NCI-H524 (cell line): ENCODE measurements at places on chromosomes 16 and 17.
A peak's percentile ranks its signal among the peaks of the same experiment; 100 is the strongest.

DNA sequence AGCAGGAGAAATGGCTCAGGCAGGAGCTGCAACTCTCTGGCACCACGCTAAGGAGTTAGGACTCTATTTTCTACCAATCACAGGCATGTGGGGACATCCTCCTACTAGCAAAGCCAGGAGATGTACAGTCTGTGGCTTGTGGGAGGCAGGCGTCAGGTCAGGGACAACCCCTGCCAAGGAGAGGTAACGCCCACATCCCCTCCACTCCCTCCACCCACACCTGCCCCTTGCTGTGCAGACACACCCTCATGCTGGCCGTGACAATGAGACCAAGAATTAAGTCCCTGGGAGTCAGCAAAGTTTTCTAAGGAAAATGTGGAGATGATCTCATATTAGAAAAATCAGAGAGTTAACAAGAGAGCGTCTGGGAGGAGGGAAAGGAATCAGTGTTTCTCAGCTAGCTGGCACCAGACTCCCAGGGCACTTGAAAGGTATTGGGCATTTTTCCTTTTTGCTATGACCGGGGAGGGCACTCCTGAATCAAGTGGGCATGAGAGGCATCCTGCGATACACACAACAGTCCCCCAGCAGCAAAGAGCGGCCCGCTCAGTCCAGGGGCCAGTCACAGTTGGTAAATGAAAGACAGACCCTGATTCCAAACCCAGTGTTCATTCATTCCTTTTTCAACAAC lies 87.3 kb upstream of the RPL38 start:
- no peak for DNase-seq

DNA sequence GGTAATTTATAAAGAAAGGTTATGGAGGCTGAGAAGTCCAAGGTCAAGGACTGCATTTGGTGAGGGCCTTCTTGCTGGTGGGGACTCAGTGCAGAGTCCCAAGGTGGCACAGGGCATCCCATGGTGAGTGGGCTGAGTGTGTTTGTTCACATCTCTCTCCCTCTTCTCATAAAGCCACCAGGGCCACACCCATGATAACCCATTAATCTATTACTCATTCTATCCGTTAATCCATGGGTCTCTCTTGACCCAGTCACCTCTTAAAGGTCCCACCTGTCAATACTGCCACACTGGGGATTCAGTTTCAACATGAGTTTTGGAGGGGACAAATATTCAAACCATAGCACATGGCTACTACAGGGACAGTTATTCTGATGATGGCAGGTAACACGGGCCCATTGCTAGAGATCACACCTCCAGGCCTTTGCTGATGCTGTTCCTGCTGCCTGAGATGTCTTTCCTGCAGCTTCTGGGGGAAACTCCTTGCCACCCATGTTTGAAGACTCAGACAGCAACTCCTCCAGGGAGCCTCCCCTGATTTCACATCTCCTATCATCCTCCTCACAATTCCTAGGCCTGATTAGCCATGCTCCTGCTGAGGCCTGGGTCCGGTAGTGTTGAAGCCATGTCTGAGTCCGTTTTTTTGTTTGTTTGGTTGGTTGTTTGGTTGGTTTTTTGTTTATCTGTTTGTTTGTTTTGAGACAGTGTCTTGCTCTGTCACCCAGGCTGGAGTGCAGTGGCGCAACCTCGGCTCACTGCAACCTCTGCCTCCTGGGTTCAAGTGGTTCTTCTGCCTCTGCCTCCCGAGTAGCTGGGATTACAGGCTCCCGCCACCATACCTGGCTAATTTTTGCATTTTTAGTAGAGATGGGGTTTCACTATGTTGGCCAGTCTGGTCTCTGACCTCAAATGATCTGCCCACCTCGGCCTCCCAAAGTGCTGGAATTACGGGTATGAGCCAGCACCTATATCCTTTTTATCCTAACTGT lies 16.1 kb downstream of the SOCS1 start:
- no peak for DNase-seq

GRCh38 chr17:78888941-78889518 lies 14.0 kb downstream of the CEP295NL start:
- peak; percentile 51 for DNase-seq

GRCh38 chr16:65409510-65409909 lies 287.6 kb upstream of the CDH11 start:
- no peak for DNase-seq

DNA sequence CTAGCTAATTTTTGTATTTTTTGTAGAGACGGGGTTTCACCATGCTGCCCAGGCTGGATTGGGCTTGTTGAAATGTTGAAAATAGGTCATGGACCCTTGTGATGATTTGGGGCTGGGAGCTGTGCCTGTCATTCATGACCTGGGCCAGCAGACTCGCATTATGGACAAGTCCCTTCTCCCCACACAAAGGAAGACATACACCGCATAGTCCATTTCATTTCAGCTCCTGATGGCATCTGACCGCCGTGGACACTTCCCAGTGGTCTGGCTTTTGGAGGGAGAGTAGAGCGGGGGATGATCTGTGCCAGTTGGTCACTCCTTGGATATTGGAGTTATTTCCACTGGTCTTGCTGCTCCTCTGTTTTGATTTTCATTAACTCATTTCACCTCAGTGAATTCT lies 34.8 kb downstream of the MPRIP start:
- DNase-seq: no peak

DNA sequence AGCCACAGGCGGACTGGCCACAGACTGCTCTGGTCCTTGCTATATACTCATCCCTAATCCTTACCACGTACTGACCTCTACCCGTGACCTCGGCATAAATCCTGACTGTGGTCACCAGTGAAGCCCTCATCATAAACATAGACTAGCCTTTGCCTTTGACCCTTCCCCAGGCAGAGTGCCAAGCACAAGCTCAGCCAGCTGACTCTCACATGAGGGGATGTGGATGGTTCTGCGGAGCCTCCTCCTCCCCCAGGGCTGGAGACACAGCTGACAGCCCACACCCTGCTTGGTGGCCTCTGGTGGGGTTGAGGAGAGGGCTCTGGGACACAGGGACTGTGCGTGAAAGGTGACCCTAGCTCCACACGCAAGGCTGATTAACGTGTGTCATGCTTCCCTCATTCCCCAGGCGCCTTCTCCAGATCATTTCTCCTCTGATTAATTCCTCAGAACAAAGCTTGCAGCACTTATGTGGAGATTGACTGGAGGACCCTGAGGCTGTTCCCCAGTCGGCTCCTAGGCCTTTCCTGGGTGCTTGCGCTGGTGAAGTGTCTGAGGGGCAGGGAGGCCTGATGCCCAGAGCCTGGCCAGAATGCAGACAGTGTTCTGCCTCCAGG lies 241.5 kb upstream of the NLRP1 start:
- DNase-seq: no peak

GRCh38 chr17:27983853-27984252 lies 58.6 kb upstream of the NLK start:
- DNase-seq: no peak

GRCh38 chr17:47855737-47856136 lies 4.8 kb upstream of the SP6 start:
- DNase-seq: no peak

- DNase-seq: no peak
Observed at GRCh38 chr16:9766891-9767290, 415.3 kb downstream of the GRIN2A start.

- peak; percentile 65 for DNase-seq
Observed at GRCh38 chr17:17890773-17891759, 54.3 kb upstream of the SREBF1 start.

DNA sequence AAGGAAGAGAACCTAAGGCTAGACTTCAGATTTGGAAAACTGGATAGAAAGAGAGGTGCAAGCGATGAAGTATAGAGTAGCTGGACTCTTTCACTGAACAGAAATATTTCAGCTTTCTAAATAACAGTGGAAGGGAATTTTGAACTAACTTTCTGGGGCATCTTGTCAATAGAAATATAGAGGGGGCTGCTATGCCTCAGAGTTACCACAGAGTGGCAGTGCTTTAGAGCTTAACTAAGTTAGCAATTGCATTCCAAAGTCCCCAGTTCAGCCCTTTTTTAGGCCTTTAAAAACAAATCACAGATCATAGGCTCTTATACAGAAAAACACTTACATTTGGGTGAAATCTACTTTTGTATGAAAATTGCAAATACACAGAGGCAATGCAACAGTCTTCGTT lies 154.2 kb upstream of the CDH8 start:
- peak; percentile 1 for DNase-seq

- peak; percentile 77 for DNase-seq
Observed at GRCh38 chr17:77419547-77420094, 278.9 kb downstream of the SEC14L1 start.

- DNase-seq: no peak
Observed at GRCh38 chr17:57595947-57596695, 149.0 kb downstream of the CCDC182 start.

DNA sequence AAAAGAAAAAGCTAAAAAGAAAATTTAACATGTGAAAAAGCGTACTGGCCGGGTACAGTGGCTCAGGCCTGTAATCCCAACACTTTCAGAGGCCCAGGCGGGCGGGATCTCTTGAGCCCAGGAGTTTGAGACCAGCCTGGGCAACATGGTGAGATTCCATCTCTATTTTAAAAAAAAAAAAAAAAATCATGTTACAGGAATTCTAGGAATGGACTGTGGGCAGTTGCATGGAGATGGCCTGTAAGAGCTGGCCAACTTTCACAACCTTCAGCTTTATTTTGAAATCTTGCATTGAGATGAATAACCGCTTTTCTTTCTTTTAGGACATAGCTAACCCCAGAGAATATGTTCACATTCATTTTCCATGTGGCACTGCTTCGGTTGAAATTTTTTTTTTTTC lies 8.2 kb upstream of the CIAO3 start:
- DNase-seq: no peak

DNA sequence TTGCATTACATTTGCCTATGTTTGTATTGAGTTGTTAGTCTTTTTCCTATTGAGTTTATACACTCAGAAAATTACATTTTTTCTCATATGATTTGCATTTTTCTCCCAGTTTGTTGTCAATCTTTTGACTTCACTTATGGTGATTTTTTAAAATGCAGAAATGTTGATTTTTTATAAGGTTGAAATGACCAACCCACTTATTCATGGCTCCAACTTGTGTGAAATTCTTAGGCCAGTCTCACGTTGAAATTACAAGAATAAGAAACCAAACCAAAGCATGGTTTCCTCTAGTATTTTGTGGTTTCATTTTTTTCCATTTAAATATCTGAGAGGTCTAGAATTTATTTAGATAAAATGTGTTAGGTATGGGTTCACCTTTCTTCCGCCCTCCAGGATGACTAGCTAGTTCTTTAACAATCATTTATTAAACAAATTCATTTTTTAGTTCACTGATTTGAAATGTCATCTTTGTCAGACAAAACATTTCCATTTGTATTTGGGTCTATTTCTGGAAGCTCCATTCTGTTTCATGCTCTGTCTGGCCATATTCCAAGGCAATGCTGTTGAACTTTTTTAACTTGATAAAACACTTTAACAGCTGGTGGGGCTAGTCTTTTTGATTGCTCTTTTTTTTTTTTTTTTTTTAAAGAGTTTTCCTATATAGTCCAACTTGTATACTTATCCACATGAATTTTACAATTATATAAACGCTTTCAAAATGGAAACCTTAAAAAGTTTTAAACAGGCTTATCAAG lies 40.0 kb downstream of the FAM20A start:
- DNase-seq: no peak

GRCh38 chr16:70453117-70453891 lies 1.1 kb upstream of the FCSK start:
- no peak for DNase-seq

GRCh38 chr16:35599429-35600160 lies 2140.2 kb downstream of the TP53TG3F start:
- no peak for DNase-seq

GRCh38 chr16:64122177-64122576 lies 999.7 kb downstream of the CDH11 start:
- DNase-seq: no peak

DNA sequence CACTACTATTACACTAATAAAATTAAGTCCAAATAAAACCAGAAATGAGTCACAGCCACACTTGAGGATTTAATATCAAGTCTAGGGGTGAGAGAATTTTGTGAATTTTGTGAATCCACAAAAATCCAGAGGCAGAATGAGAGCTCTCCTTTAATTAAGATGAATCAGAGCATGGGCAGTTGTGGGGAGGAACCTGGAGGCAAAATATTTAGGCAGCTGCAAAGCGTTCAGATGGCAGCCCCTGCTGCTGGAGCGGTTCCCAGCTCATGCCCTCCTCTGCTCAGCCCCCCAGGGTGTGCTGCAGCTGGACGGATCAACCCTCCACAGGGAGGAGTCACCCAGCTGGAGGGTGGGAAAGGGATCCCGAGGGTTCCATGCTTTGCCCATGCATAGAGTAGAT lies 43.4 kb upstream of the IRX6 start:
- no peak for DNase-seq

DNA sequence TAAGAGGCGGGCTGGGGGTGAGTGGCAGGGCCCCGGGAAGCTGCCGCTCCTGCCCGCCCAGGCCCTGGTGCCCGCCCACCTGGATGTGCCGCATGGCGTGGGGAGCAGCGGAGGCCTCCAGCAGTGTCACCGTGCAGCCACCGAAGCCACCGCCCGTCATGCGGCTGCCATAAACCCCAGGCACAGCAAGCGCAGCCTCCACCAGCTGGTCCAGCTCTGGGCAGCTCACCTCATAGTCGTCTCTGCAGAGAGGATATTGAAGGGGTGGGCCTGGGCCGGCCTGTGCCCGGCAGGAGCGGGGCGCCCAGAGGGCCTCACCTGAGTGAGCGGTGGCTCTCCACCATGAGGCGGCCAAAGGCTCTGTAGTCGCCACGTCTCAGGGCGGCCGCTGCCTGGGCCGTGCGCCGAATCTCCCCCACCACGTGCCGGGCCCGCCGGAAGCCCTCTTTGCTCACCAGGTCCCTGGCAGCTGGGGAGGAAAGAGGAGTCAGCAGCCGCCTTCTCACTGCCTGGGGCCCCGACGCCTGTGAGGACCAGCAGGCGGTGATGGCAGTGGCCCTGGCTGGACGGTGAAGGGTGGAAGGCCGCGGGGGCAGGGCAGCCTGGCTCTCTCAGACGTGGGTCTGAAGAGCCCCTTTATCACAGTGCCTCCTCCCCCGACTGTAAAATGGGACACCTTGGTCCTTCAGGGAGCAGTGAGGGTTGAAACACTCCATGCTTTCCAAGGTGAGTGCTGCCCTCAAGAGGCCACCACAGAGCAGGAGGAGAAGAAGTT lies 6.7 kb downstream of the GALK1 start:
- DNase-seq: no peak

GRCh38 chr16:17171250-17172143 lies 299.3 kb downstream of the XYLT1 start:
- no peak for DNase-seq

GRCh38 chr16:67025210-67025550 lies 3.8 kb upstream of the CBFB start:
- DNase-seq: no peak

DNA sequence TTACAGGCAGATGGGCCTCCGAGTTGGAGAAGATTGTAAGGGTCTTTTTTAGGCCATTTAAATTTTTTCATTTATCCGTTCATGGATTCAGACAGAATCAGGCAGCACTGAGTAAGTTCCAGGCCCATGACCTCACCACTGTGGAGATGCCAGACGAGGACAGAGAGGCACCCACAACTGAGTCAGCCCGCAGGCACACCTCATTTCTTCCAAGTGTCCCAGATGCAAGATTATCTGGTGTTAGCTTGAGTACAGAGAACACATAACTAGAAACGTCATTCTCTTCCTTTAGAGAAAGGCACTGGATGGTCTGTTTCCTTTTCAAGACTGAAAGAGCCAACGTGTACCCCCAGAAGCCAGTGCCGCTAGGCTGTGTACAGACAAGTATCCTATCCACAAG lies 16.9 kb downstream of the CLEC16A start:
- no peak for DNase-seq
